Posterior vena cava (tissue), 2 donors: ENCODE measurements at places on chromosomes 12 and 14.

- no peak for DNase-seq
Measured at GRCh38 chr12:2325519-2325918, 272.7 kb downstream of the CACNA1C start.

GRCh38 chr14:34072921-34073320 lies 122.0 kb upstream of the EGLN3 start:
- DNase-seq: no peak

GRCh38 chr12:4794491-4794890 lies 74.3 kb downstream of the GALNT8 start:
- DNase-seq: no peak

DNA sequence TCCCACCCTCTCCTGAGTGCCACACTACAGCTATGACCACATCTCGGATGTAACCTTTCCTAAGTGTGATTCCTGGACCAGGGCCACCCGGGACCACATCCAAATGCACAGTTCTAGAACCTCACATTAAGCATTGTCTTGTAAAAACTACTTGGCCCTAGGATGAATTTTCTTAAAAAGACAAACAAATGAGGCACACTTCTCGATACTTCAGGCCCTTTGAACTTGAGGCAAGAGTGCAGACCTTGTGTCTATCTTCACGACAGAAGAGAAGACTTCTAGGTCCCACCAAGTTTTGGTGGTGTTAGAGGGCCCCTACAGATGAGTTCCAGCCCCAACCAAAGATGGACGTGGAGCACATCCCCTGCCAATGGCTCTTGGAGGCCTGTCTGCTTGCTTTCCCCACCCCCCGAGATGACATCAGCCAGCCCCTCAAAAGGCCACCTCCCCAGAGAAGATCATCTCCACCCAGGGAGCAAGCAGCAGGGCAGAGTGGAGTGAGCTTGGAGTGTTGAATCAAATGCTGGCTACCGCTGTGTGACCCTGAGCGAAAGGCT lies 9.3 kb downstream of the ISCU start:
- peak; percentile 69 for DNase-seq

DNA sequence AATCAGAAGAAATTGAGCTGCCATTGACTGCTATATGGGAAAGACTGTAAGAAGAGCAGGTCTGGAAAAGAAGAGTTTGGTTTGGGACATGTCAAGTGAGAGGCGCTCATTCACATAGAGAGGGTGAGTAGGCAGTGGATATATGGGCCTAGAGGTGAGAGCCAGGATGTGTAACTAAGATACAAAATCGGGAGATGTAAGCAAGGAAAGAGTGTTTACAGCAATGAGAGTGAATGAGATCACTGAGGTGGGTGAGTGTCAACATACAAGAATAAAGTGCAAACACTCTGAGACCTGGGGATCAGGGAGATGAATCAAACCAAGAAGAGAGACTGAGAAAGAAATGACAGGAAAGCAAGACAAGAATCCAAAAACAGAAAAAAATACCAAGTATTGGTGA lies 58.0 kb upstream of the RTRAF start:
- DNase-seq: no peak
